ENCODE measurements at places on chromosomes 6 and 20. TPM values are rescaled to one million over a fixed set of nuclear protein-coding genes. Genes with fewer than 3 reads are reported as not detected.
A peak's percentile ranks its signal among the peaks of the same experiment; 100 is the strongest.

GRCh38 chr6:7454696-7455358, 65.2 kb downstream of the RIOK1 start:
- no peaks in the 10 kb centered on the region for H3K36me3 ChIP-seq
- H3K4me1 ChIP-seq: no peaks in the 10 kb centered on the region
- no peaks in the 10 kb centered on the region for H3K27me3 ChIP-seq
- no peak for DNase-seq
- H3K4me3 ChIP-seq: no peak overlapping the region

Gene RAET1E
- 2.3 TPM for total RNA-seq

DNA sequence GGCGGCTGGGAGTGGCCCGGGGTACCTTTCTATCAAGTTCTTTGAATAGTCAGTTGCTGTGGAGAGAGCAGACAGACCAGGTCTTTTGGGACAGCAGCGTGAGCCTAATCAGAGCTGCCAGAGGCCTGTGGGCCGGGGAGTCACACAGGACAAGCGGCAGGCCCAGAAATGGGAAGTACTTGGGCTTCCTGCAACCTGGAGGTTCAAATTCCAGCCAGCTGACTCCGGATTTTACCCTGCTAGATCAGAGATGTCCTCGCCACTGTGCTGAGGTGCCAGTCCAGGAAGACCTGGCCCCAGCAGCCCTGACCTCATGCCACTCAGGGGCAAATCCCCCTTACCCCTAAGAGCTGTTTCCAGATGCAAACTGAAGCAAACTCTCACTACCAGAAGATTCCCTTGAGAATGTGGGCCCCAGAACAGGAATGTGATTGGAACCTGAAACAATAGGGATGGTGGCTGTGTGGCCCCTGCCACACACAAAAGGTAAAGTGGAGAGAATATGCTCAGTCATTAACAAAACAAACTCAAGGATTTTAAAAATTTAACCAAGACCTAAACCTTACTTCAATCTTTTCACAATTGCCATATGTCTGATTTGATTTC, 9.7 kb downstream of the BEND3 start:
- no peak overlapping the region for H3K27ac ChIP-seq
- no peaks in the 10 kb centered on the region for H3K36me3 ChIP-seq
- no peak for DNase-seq
- H3K27me3 ChIP-seq: no peaks in the 10 kb centered on the region

DNA sequence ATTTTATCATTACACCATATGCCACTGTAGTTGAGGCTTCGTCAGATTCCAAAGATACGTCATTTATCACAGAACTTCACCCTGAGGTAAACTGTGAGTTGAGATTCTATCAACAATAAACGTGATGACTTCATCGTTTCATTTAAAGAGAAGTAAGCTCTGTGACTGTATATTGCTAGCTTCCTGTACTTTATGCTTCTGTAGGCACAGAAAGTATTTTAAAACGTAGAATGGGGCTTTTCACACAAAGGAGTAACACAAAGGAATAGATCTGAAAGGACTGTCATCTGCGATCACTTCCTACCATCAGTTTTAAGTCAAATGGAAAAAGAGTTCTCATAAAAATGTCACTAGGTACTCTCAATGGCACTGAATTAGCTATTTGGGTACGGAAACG, 234.4 kb upstream of the MCHR2 start:
- H3K27ac ChIP-seq: no peak overlapping the region
- no peak for DNase-seq
- H3K4me1 ChIP-seq: peaks cover 3% of the 10 kb centered on the region
- H3K27me3 ChIP-seq: no peaks in the 10 kb centered on the region
- peak overlapping the region; percentile 25 for H3K4me3 ChIP-seq

Gene E2F3
- total RNA-seq: 6.2 TPM

DNA sequence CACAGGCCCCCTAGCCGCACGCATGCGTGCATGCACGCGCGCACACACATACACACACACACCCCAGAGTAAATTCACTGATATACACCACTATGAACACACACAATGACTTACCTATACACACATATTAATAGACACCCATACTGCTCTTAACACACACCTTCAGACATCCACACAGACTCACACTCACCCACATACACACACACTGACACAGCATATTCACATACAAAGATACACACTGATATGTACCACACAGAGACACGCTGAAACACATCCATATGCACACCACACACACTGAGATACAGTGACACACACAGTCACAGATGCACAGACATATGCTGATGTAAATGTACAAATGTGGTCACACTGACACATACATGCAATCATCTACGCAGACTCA, 5.6 kb downstream of the SGK2 start:
- DNase-seq: no peak
- H3K27ac ChIP-seq: no peak overlapping the region
- H3K27me3 ChIP-seq: no peaks in the 10 kb centered on the region

All from upper lobe of left lung (tissue), 6 donors.